EH (cell line): ENCODE measurements at places on chromosomes 5 and 9.
A peak's percentile ranks its signal among the peaks of the same experiment; 100 is the strongest.

DNA sequence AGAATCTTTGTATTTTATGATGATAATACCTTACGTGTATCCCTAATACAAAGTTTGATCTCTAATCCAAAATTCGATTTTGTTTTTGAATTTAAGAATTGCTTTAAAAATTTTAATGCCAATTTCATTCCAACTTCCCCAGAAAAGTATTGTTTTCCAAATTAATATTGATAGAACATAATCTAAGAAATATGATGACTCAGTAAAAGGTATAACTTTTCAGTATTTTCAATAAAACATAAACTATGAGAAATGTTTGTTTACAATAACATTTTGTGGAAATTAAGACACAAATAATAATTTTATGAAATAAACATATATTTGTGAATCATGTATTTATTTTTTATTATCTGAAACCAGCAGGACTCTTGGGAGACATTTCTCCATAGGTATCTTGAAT, 931.6 kb downstream of the EFNA5 start:
- DNase-seq: no peak

DNA sequence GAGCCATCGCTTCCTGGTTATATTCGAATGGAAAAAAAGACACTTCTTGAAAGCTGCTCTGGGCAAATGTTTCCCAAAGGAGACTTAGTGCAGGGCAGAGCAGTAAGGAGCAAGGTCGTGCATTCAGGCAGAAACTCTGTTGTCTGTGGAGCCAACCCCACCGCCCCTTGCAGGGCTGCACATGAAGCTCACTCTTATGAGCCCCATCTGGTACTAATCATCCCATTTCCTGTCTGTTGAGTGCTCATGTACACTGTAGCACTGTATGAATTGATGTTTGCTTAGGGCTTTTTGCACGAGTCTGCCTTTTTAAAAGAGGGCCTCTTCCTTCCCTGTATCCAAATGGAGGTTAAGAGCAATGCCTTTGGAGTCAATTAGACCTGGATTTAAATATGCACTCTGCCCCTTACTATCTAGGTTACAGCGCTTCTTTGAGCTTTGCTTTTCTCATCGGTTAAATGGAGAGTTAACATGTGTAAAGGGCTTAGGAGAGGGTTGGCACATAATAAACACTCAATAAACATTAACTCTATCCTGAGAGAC, 25.4 kb downstream of the HMHB1 start:
- DNase-seq: peak; percentile 90

DNA sequence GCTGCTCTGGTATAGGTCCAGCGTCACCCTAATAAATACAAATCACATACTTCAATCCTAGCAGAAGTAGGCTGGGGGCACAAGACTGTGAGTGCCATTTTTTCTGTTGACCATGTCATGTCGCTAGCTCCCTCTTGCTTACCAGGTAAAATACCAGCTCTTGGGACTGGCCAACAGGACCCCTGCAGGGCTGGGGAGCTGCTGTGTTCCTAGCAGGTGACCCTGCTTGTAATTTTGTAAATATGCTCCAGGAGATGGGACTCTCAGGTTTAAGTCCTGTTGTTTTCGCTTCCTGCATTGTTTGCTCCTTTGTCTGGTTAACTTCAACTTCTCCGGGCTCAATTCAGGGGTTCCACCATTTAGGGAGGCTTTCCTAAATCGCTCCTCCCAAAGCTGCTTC, 286.6 kb upstream of the DAP start:
- DNase-seq: no peak

DNA sequence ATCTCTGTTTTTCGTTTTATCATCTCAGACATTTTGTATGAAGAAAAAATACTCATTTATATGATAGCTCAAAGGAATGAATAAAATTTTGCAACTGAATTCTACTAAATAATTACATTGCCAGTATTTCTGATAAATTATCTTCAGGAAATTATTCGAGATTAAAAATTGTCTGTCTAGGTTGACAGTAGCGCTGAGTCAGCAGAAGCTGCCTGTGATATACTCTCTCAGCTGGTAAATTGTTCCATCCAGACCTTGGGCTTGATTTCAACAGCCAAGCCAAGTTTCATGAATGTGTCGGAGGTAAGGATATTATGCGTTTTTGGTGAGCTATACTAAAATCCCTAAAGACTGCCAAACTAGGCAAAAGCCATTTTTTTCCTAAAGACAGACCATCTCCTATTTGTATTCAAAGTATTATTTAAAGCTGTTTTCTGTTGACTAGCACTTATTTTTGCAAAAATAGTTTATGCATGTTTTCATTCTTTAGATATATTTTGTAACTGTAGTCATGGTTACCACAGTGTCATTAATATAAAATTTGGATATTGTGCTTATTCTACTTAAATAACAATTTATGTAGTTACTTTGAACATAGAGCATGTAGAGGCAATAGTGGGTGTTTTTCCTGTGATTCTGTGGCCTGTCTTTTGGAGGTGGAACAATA, 17.4 kb downstream of the LECT2 start:
- no peak for DNase-seq

DNA sequence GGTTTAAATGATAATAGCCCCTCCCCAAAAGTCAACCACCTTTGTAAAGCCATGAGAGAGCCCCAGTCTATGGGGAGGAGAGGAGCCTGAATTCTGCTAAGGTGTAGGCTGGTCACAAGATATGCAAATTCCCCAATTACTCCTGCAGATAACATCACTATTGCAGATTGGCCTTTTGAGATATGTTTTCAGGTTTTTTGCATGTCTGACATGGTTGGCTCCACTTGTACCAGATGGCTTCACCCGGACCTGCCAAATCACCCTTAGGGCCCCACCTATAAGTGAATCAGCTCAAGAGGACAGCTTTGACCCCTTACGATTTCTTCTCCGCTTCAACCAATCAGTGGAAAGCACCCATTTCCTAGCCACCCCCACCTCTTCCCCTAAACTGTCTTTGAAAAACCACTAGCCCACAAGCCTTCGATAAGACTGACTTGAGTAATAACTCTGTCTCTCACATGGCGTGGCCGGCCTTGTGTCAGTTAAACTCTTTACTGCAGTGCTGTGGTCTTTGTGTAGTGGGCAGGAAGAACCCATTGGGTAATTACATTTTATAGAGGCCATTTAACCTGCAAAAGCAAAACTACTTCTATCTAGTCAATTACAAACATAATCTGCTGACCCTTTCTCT, 69.7 kb downstream of the PRLR start:
- DNase-seq: no peak

GRCh38 chr9:74281674-74282073, 215.5 kb upstream of the RORB start:
- DNase-seq: no peak

DNA sequence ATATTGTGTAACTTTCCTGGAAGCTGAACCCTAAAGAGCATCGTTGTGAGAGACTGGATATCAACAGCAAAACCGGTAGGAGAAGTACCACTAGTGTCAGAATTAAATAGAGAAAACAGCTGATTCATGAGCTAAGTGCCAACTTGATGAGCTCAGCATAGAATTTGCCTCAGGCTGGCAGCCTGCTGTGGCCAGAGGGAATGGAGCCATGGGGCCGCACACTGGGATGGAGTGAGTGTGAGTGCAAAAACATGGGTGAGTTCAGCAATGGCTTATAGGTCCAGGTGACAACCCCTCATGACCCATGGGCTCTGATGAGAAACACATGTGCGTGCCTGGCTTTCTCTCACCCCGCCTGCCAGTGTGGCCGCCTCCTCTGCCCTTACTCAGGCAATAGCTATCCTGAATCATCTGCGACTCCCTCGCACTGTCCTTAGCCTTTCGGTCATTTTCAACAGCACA, 25.4 kb downstream of the ADAMTS16 start:
- no peak for DNase-seq

DNA sequence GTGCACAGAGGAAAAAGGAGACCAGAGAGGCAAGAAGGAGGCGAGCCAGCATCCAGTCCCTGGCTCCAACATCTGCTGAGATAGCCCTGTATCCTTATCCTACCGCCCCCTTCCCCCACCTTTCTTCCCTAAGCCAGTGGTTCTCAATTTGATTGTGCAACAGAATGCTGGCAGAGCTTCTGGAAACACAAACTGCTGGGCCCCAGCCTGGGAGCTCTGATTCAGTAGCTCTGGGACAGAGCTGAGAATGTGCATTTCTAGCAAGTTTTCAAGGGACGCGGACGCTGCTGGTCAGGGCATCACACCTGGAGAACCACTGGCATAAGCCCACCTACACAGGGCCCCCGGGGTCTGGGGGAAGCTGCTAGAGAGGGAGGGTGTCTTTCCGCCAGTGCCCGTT, 21.1 kb downstream of the AK8 start:
- DNase-seq: peak; percentile 37

- peak; percentile 72 for DNase-seq
Measured at GRCh38 chr5:159031513-159031912, 68.2 kb downstream of the EBF1 start.

DNA sequence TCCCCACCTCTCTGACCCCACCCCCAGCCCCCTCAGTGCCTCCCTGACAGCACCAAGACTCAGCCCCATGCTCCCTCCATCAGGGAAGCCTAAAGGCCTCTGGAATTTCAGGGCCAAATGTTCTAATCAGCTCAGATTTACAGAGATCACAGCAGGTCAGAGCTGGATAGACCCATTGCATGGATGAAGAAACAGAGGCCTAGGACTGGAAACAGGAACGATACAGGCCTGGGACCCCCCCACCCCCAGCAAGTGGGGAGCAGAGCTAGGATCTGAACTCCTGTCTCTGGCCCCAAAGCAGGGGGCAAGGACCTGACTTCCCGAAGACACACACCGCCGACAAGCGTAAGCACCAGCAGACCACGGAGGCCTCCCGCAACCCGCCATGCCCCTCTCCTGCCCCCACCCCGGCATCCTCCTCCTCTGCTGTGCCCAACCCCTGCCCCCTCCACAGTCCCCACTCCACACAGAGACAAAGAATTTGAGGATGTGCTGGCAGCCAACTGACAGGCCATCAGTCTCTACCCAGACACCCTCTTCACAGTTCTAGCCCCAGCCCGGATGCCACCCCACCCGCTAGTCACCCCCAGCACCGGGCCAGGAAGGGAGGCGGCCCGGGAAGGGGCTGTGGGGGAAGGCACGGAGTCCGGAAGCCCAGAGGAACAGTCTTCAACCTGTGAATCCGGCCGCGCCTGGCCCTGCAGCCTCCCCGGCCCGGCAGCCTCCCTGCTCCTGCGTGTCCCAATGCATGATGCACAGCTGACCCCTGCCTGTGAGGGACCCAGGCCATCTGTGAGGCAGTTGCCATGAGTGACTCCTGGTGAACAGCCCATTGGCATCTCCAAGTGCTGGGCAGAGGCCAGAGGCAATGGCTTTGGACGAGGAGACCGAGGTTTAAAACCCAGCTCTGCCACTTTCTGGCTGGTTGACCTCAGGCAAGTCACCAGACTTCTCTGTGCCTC, 31.3 kb downstream of the NDUFA8 start:
- no peak for DNase-seq

DNA sequence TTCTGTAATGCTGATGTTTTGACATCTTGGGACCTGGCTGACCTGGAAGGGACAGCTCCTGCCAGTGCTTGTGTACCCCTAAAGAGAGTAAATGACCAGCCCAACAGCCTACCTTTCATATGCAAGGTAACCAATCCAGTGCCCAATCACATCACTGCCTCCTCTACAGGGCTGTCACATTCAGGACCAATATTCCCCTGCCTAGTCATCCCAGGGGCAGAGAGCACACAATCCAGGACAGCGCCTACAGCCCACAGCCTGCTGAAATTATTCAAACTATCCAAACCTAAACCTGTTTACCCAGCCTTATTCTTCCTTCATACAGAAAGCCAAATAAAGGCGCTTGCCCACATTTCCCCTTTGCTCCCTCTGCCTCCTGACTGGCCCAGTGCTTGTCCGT, 284.1 kb downstream of the CTNND2 start:
- DNase-seq: no peak

GRCh38 chr9:109110329-109111021, 9.3 kb downstream of the TMEM245 start:
- DNase-seq: peak; percentile 77

- DNase-seq: no peak
Measured at GRCh38 chr9:14731294-14731981, 8.9 kb upstream of the CER1 start.

DNA sequence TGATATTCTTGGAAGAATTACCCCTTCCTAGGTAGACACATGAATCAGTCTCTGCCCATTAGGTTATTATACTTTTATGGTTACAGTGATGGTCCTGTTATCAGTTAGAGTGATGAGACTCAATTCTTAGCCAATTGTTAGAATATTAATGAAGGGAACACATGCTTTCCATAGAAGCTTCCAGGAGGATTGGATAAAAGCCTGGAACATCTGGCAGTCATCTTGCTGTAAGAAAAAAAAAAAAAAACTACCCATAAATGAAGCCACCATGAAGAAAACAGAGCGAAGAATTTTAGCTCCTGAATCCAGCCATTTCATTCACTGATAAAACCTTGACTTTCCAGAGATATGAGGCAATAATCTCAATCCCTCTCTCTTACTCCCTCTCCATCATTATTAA, 262.5 kb upstream of the GRIN3A start:
- no peak for DNase-seq

- DNase-seq: no peak
Measured at GRCh38 chr5:143683459-143683858, 128.5 kb upstream of the HMHB1 start.

DNA sequence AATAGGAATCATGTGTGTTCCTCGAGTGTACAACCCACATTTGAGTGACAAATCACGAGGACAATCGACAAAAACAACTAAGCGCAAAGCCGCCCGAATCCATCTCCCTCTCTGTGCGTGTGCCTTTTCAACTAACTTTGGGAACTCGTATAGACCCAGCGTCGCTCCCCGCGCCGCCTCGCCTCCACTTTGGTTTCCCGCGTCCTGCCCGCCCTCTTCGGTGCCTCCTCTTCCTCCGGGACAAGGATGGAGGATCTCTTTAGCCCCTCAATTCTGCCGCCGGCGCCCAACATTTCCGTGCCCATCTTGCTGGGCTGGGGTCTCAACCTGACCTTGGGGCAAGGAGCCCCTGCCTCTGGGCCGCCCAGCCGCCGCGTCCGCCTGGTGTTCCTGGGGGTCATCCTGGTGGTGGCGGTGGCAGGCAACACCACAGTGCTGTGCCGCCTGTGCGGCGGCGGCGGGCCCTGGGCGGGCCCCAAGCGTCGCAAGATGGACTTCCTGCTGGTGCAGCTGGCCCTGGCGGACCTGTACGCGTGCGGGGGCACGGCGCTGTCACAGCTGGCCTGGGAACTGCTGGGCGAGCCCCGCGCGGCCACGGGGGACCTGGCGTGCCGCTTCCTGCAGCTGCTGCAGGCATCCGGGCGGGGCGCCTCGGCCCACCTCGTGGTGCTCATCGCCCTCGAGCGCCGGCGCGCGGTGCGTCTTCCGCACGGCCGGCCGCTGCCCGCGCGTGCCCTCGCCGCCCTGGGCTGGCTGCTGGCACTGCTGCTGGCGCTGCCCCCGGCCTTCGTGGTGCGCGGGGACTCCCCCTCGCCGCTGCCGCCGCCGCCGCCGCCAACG, at the start of gene GPR150:
Gene GPR150, plus strand, starts transcription at position 58 of the 840 bp plus-strand sequence. Its CDS starts 189 bp downstream, at position 247.
- peak; percentile 58 for DNase-seq

DNA sequence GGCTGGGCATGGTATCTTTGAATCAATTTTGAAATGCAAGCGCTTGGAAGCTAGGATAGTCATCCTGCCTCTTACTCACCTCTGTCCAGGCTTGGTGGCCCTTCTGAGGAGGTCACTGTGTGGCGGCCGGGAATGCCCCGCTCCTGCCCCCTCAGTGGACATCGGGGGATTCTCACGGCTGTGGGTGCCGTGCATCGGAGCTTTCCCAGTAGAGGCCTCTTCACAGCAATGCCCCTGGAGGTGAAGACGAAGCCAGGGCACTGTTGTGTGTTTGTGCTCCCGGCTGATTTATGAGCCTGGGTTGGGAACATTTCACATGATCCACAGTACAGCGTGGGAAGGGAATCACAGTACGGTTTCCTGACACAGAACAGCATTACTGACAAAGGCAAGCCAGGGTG, 147.5 kb downstream of the NXNL2 start:
- no peak for DNase-seq
